ENCODE measurements at places on chromosomes 4 and X.

GRCh38 chrX:152942077-152942442 lies 44.2 kb downstream of the ZNF185 start:
- DNase-seq, result no peak

- DNase-seq, result no peak
Measured at GRCh38 chrX:10173331-10173900, 16.6 kb downstream of the CLCN4 start.

DNA sequence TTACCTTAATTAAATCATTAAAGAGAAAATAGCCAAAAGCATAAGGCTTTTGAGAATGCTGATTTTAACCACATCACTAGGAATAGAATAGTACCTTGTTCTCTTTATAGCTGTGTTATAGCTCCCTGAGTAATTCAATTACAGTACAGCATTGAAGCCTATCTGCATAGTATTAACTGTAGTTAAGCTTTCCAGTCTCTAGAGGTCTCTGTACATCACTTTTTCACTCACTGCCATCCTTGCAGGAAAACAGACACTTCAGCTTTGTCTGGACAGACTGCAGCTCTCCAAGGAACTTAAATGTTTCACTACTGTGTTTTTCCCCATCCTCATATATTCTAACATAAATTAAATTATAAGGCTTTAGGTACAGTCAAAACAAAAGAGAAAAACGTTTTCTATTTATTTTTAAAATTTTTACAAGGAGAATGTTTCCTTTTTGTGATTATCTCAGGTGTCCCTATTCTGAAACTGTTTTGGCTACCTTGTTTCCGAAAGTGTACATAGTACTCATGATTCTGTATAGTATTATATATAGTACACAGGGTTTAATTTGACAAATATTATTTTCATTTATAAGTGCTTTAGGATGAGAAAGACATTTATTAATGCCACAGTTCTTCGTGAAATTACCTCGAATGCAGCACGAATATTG lies 407.9 kb downstream of the PCDH18 start:
- DNase-seq, result no peak

GRCh38 chr4:182880387-182881356 lies 36.5 kb downstream of the DCTD start:
- DNase-seq, result no peak

DNA sequence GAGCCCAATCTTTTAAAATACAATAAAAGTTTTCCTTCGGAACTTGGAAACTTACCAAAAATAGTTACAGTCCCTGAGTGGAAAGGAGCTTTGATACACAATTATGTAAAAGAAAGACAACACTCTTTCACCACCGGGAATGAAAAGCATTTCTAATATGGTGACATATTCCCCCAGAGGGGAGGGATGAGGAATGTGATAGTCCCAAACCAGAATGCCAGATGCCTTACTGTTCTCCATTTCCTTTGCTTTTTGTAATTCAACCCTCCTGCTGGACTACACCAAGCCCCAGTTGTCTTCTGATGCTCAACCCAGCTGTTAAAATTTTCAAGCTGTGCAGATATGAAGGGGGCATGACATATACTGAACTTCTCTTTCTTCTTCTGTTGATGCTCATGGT lies 4.1 kb downstream of the PRIMPOL start:
- no peak for DNase-seq

DNA sequence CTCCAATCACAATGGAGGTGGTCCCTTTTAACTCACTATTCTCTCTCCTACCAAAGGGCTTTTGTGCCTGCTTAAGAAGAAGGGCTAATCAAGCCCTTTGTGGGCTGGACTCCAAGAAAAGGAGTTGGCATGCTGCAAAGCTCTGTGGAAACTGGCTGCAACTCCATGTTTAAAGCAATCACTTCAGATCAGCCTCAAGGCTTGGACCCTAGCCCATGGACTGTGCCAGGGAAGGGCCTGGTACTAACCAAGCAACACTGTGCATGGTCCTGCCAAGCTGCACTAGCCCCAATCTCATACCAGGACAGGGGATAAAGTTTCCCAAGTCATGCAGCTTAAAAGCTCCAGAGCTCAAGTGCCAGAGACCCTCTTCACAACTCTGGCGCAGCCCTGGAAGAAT lies 86.7 kb downstream of the ATP8A1 start:
- no peak for DNase-seq

- no peak for DNase-seq
Measured at GRCh38 chr4:40576651-40577480, 52.8 kb downstream of the RBM47 start.

GRCh38 chr4:2332201-2332975 lies 70.5 kb upstream of the MXD4 start:
- DNase-seq, result no peak

- DNase-seq, result no peak
Measured at GRCh38 chr4:150518559-150518958, 63.4 kb upstream of the MAB21L2 start.

GRCh38 chr4:113052379-113052951 lies 3.0 kb downstream of the ANK2 start:
- no peak for DNase-seq

- DNase-seq, result no peak
Measured at GRCh38 chrX:70324326-70324725, 34.4 kb downstream of the KIF4A start.

DNA sequence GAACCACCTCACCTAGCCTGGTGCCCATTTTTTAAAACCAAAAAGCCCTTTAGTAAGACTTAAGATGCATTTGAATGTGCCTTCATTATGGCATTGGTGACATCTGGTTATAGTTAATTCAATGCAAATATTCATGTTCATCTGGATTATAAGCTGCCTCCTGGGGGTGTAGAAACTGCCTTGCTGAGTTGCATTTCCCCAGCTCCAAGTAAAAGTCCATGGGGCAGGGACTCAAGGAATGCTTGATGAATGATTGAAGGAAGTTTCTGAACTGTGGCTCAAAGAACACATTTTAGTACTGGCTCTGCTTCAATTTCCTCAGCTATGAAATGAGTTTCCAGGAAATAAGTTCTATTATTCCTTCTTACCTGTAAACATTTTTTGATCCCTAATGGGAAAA lies 18.5 kb upstream of the RBM47 start:
- DNase-seq, result no peak

GRCh38 chr4:101701551-101701950 lies 89.0 kb upstream of the BANK1 start:
- no peak for DNase-seq

- DNase-seq, result no peak
Measured at GRCh38 chrX:148649145-148649795, 148.9 kb downstream of the AFF2 start.

- no peak for DNase-seq
Measured at GRCh38 chr4:140641789-140642439, 73.2 kb upstream of the UCP1 start.

DNA sequence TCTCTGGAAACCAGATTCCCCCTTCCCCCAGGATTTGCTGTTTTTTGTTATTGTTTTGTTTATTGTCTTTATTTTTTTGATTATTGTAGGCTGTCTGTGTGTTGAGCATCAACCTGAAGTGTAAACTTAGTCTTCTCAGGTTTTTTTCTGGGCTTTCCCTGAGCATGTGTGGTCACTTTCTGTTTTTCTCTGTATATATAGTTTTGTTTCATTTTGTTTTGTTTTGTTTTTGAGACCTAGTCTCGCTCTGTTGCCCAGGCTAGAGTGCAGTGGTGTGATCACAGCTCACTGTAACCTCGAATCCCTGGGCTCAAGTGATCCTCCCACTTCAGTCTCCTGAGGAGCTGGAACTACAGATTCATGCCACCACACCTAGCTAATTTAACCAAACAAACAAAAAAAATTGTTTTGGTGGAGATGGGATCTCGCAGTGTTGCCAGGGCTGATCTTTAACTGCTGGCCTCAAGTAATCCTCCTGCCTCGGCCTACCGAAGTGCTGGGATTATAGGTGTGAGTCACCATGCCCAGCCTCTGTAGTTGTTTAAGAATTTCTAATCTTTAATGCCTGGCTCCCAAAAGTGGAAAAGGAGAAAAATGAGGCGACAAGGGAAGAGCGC lies 9.1 kb downstream of the IL13RA1 start:
- DNase-seq, result no peak

DNA sequence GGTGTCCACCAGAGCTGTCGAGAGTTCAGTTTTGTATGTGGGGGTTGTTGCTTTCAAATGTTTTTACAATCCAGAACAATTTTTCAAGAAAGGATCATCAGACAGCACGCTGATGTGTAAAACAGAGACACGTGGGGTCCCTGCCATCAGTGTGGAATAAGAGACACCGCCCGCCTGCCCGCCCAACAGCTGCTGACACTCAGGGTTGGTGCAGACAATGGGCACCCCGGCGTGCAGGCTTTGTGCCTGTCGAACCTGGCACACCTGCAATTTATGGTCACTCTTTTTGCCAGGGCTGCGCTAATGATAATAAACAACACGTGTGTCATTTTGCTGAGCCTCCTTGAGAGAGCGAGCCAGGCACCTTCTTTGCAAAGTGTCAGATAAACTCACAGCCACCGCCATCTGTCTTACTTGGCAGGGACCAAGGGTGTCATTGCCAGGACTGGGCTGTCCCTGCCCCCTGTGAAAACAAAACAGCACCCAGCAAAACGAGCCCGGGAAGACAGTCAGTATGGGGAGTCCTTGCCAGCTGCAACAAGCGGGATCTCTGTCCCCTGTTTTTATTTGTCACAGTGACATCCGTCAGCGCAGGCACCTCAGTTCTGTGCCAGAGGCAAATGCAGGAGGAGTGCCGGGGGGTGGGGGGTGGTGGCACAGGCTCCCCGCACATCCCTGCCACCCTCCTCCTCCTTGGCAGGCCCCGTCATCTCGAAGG lies 69.1 kb downstream of the PSAPL1 start:
- no peak for DNase-seq

- DNase-seq, result no peak
Measured at GRCh38 chr4:72496119-72496518, 72.9 kb downstream of the ADAMTS3 start.

GRCh38 chr4:41939016-41939626 lies 3.9 kb downstream of the TMEM33 start:
- no peak for DNase-seq

DNA sequence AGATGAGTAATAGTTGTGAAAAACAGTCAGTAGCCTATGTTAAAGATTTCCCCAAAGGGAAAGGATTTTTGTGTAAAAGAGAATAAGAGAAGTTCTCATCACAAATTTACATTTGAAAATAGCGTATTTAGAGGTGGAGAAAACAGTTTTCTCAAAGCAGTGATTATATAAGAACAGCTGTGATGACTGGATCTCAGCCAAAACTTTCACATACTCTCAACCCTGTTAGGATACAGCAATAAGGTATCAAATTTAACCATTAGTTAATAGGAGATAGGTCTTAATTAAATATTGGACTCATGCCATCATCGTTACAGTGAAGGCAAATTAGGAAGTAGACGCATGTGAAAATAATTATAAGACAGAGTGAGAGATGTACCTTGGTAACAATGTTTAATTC lies 622.7 kb downstream of the PCDH18 start:
- no peak for DNase-seq

- DNase-seq, result no peak
Measured at GRCh38 chrX:14832151-14832550, 40.7 kb downstream of the FANCB start.

DNA sequence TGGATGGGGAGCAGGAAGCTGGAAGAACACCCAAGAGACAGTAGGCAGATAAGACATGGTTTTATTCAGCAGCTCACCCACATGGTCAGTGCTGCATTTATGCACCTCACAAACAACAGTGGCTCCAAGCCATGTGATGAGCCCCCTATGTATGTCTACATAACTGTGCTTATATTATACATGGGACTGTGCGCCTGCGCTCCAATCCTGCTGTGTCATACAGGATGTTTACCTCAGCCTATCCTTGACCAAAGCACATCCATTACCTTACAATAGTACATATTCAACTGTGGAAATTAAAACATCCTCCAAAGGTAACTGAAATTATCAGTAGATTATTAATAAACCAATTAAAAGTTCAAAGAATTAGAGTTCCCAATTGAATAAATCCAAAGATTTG lies 44.1 kb upstream of the SGMS2 start:
- no peak for DNase-seq

- no peak for DNase-seq
Measured at GRCh38 chr4:3402491-3403347, 39.0 kb upstream of the HGFAC start.

- DNase-seq, result no peak
Measured at GRCh38 chr4:121784975-121785374, 16.1 kb upstream of the EXOSC9 start.

- no peak for DNase-seq
Measured at GRCh38 chr4:102466298-102466697, 34.9 kb upstream of the NFKB1 start.

DNA sequence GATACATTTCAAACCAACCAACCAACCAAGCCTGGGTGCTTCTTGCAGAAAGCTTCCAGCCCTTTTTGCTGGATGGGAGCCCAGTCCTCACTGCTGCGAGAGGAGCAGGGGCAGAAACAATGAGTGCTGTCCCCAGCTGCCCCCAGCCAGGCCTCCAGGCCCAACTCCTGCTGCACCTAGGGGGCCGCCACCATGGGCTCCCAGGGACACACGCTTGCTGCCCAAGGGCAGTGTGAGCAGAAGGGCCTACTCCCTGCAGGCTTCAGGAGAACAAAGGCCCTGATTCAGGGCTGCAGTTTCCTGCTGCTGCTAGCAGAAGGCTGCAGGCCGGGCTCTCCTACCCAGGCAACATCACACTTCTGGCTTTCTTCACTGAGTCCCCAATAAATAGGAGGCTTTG lies 37.7 kb upstream of the ENPP6 start:
- DNase-seq, result no peak

- no peak for DNase-seq
Measured at GRCh38 chr4:73213916-73214653, 44.5 kb downstream of the ANKRD17 start.

- no peak for DNase-seq
Measured at GRCh38 chr4:40202474-40202873, 5.6 kb downstream of the RHOH start.

- DNase-seq, result no peak
Measured at GRCh38 chr4:63492515-63492914, 916.7 kb downstream of the TECRL start.

- no peak for DNase-seq
Measured at GRCh38 chrX:78643096-78643495, 16.0 kb downstream of the RTL3 start.

GRCh38 chrX:44085209-44085608 lies 112.0 kb upstream of the NDP start:
- no peak for DNase-seq

DNA sequence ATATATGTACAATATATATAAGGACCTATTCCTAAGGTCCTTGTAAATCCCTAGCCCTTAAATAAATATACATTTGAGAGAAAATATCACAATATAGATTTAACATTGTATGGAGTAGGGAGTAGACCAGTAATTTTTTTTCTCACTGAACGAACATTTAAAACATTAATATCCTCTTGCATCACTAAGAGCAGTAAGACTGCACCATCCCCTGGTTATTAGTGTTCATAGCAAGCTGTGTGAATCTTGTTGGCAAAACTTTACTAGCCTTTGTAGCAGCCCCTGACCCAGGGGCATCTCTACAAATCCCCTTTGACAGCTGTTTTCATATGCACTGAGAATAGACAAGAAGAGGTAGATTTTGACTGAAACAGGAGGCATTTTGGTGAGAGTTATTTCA lies 146.5 kb downstream of the IL1RAPL2 start:
- no peak for DNase-seq

- DNase-seq, result no peak
Measured at GRCh38 chr4:118014831-118015230, 19.5 kb upstream of the NDST3 start.

- no peak for DNase-seq
Measured at GRCh38 chr4:115279330-115279729, 165.9 kb upstream of the NDST4 start.

Measured in stimulated activated CD4-positive, alpha-beta T cell treated with anti-CD3 and anti-CD28 coated beads, TNF-alpha, amount 100 ng/mL, for 4 hours (primary cell).